Ovary (tissue), 10 donors: ENCODE measurements at places on chromosomes 2 and 18. TPM values are rescaled to one million over a fixed set of nuclear protein-coding genes. Genes with fewer than 3 reads are reported as not detected.

HADHB gene
- 102 TPM for total RNA-seq

GRCh38 chr18:74040459-74041332 is 106.9 kb downstream of the FBXO15 start:
- H3K27me3 ChIP-seq = no peaks in the 10 kb centered on the region
- H3K4me3 ChIP-seq = no peak overlapping the region
- no peaks in the 10 kb centered on the region for H3K4me1 ChIP-seq
- no peaks in the 10 kb centered on the region for H3K36me3 ChIP-seq
- H3K27ac ChIP-seq = no peak overlapping the region
- DNase-seq = no peak

GRCh38 chr18:37441821-37442220 is 123.8 kb downstream of the CELF4 start:
- H3K27me3 ChIP-seq = no peaks in the 10 kb centered on the region
- H3K4me1 ChIP-seq = peaks cover 5% of the 10 kb centered on the region
- H3K27ac ChIP-seq = no peak overlapping the region
- H3K4me3 ChIP-seq = no peak overlapping the region
- no peak for DNase-seq

- H3K27ac ChIP-seq = peak overlapping the region; percentile 6
- no peak for DNase-seq
- no peaks in the 10 kb centered on the region for H3K27me3 ChIP-seq
- H3K4me3 ChIP-seq = no peak overlapping the region
- peaks cover 42% of the 10 kb centered on the region for H3K4me1 ChIP-seq
Observed at GRCh38 chr2:105388971-105389381, 9.9 kb downstream of the FHL2 start.

DNA sequence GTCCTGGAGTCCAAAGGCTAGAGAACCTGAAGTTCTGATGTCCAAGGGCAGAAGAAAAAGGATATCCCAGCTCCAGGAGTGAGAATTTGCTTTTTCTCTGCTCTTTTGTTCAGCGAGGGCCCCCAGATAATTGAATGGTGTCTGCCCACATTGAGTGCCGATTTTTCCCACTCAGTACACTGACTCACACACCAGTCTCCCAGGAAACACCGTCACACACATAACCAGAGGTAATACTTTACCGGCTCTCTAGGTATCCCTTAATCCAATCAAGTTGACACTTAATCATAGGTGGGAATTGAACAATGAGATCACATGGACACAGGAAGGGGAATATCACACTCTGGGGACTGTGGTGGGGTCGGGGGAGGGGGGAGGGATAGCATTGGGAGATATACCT is 161.5 kb downstream of the WDR7 start:
- H3K27me3 ChIP-seq = no peaks in the 10 kb centered on the region
- H3K27ac ChIP-seq = no peak overlapping the region
- no peaks in the 10 kb centered on the region for H3K36me3 ChIP-seq
- DNase-seq = no peak

DNA sequence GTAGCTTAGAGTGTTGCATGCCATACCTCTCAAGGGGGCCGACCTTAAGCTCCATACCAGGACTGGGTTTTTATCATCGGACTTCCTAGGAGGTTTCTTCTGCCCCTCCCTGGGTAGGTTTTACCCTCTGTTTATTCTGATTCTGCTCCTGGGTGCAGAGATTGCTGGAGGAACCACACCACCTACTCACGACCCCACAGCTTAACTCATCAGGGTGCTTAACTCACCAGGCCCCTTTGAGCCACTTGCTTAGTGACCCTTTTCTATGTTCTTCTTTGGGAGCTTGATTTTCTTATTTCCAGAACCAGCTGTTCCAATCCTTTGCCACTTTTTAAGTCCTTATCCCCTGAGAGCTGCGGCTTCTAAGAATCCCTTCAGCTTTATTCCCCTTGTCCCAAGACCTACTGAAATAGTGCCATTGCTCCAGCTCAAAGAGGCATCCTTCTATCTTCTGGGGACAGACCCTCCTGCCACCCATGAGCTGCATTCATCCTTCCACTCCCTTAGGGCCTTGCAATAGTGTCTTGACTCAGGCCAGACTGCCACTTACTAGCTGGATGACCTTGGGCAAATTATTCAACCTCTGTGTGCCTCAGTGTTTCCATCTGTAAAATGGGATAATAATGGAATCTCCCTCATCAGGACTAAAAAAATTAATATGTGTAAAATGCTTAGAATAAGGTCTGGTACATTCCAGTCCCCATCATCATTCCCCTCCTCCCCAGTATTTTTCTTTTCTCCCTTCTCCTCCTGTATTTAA is 5.8 kb downstream of the OXER1 start:
- no peak for DNase-seq
- H3K27me3 ChIP-seq = no peaks in the 10 kb centered on the region
- no peak overlapping the region for H3K4me3 ChIP-seq
- peaks cover 11% of the 10 kb centered on the region for H3K4me1 ChIP-seq
- H3K27ac ChIP-seq = no peak overlapping the region

SERPINB2 gene
- 6.4 TPM for total RNA-seq

GRCh38 chr2:181073896-181074295 is 93.5 kb downstream of the UBE2E3 start:
- no peaks in the 10 kb centered on the region for H3K4me1 ChIP-seq
- no peak overlapping the region for H3K4me3 ChIP-seq
- H3K36me3 ChIP-seq = no peaks in the 10 kb centered on the region
- H3K27ac ChIP-seq = no peak overlapping the region
- no peak for DNase-seq

DNA sequence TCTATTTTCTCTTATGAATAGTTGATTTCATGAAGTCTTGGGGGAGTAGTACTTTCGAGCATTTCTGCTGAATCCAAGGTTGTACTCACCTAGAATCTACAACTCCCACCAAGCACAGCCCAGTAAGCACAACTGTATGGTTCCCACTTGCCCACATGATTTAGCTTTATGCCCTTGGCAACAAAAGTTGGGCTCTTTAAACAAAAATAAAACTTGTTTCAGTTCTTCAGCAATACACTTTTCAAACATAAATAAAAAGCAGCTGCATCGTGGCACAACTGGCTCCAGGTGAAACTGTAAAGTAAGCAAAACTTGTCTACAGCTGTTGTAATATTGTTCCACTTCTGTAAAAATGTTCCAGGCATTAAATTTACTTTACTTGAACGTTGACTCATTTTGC is 99.8 kb upstream of the FSIP2 start:
- H3K4me1 ChIP-seq = no peaks in the 10 kb centered on the region
- H3K27me3 ChIP-seq = no peaks in the 10 kb centered on the region
- H3K36me3 ChIP-seq = no peaks in the 10 kb centered on the region
- no peak overlapping the region for H3K4me3 ChIP-seq
- DNase-seq = no peak

DNA sequence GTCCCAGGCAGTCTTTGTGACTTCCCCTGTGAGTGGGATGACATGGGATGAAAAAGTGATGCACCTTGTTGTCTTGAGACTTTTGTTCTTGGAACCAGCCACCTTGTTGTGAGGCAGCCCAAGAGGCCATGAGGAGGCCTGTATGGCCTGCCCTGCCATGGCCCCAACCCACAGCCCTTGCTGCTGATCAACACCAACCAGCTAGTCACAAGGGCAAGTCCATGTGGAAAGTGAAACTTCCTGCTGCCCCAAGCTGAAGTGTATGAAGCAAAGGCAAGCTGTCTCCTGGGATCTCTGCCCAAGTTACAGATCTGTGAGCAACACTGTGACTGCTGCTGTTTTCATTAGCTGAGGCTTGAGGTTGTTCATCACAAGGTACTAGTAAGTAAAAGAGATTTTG is 21.6 kb downstream of the TMEM18 start:
- no peak overlapping the region for H3K27ac ChIP-seq
- no peaks in the 10 kb centered on the region for H3K27me3 ChIP-seq
- DNase-seq = no peak
- no peak overlapping the region for H3K4me3 ChIP-seq
- H3K4me1 ChIP-seq = no peaks in the 10 kb centered on the region
